Mesenchymal stem cell (in vitro differentiated cells and primary cell): ENCODE measurements at places on chromosomes 12 and 14.

DNA sequence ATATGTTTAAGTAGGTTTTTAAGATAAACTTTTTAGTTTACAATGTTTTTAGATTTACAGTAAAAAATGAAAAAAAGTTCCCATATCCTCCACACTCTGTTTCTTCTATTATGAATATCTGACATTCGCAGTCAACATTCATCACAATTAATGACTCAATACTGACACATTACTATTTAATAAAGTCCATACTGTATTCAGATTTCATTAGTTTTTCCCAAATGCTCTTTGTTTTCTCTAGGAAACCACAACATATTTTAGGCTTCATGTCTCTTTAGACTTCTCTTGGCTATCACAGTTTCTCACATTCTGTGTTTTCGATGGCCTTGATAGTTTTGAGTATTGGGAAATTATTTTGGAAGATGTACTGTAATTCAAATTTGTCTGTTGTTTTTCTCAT lies 399.8 kb downstream of the SLC6A15 start:
- no peak for DNase-seq

DNA sequence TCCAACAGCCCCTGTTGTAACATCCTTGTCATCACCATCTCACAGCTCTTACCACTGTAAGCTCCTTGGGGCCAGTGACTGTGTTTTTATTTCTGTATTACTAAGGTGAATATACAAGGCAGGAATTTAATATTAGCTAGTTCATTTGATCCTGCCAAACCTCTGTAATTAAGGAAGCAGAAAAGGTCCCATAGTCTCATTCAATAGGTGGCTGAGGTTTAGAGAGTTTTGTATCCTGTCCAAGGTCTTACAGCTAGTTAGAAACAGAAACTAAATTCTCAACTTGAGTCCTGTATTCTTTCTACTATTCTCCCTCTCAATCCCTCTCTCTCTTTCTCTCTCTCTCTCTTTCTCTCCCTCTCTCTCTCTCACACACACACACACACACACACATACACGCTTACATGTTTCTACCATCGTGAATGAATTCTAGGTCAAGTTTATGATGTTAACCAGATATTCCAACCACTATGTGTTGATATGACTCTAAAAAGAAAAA lies 543 bp upstream of the GLIPR1 start:
- DNase-seq, result no peak

GRCh38 chr12:108457734-108458361 lies 57.2 kb upstream of the FICD start:
- no peak for DNase-seq

- DNase-seq, result no peak
Observed at GRCh38 chr12:72074956-72075355, 136.3 kb downstream of the TPH2 start.

GRCh38 chr14:33949411-33949893 lies 1.4 kb downstream of the EGLN3 start:
- DNase-seq, result peak; percentile 2

GRCh38 chr14:35336494-35337268 lies 44.5 kb downstream of the PSMA6 start:
- DNase-seq, result peak; percentile 95

DNA sequence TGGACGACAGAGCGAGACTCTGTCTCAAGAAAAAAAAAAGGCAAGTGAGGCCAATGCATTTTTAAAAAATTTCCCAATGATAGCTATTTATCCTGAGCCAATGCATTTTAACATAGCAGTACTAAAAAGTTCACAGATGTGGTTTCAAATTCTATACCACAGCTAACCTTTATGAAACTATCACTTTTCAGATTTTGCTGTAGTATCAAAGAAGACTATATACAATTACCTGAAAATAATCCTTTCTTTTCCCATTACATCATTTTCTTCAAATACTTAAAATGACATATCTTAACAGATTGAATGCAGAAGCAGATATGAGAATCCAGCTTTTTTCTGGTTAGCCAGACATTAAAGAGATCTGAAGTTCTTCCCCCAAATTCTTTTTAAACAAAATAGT lies 13.2 kb downstream of the ATF7 start:
- DNase-seq, result no peak

DNA sequence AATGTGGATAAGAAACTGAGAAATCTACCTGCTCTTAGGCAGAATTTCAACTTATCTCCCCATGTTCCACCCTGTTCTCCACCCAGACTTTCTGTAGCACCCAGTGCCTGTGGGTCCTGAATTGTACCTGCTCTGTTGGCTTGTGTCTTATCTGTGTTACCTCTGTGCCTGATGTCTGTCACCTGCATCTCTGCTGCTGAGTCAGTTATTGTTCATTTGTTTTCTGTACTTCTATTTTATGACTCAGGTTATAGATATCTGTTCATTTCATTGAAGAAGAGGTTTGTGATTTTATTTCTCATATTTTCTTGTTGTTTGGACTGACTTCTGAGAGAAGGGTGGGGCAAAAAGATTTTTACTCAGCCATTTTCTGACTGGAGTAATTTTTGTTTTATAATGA lies 11.7 kb downstream of the SOCS4 start:
- no peak for DNase-seq

GRCh38 chr12:49763006-49763591 lies 21.7 kb downstream of the TMBIM6 start:
- DNase-seq, result peak; percentile 64

- peak; percentile 31 for DNase-seq
Observed at GRCh38 chr14:38211255-38211735, 3.6 kb downstream of the SSTR1 start.

DNA sequence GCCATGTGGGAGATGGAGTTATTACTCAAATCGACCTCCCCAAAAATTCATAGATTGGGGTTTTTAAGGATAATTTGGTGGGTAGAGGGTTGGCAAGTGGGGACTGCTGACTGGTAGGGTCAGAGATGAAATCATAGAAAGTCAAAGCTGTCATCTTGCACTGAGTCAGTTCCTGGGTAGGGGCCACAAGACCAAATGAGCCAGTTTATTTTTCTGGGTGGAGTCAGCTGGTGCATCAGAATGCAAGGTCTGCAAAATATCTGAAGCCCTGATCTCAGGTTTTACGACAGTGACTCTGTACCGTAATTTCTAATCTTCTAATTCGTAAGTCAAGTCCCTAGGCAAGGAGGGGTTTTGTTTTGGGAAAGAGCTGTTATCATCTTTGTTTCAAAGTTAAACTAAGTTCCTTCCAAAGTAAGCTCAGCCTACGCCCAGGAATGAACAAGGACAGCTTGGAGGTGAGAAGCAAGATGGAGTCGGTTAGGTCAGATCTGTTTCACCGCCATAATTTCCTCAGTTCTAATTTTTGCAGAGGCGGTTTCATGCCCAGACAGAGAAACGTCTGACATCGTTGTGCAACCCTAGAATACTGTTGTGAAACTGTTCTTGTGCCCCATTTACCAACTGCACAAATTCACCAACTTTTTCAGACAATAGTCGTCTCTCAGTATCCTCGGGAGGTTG lies 104.5 kb upstream of the SFSWAP start:
- DNase-seq, result no peak

DNA sequence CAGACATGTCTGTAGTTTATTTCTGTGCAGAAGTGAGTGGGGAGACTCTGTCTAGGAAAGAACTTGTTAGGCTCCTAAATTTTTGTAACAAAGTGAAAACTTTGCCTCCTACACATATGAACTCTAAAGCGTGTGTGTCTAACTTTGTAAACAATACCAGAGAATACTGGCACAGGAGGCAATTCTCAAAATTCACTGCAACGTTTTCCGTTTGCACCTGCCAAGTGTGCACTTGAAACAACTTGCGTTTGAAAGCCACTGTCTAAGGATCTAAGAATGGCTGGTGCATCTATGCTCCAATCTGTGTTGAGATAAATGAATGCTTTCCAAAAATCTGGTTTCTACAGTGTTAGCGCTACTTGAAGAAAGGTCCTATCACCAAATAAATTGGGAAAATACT lies 15.3 kb downstream of the GRIP1 start:
- DNase-seq, result no peak

- no peak for DNase-seq
Observed at GRCh38 chr12:904010-904414, 45.5 kb downstream of the RAD52 start.

- no peak for DNase-seq
Observed at GRCh38 chr12:27293463-27293862, 39.2 kb upstream of the BMAL2 start.

DNA sequence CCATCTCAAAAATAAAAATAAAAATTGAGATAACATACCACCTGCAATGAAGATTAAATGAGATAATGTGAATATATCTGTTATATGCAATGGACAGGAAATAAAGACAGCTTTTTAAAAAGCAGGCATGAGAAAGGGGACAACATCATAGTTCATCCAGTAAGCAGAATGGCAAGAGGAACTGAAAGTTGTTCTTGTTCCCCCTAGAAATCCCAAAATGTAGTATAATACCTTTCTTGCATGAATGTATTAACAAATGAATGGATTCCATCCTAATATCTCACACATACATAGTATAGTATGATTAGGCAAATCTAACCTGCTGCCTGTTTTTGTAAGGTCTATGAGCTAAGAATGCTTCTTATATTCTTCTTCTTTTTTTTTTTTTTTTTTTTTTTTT lies 31.4 kb downstream of the FGD6 start:
- no peak for DNase-seq

- DNase-seq, result no peak
Observed at GRCh38 chr12:124763594-124763979, 100.1 kb downstream of the SCARB1 start.

DNA sequence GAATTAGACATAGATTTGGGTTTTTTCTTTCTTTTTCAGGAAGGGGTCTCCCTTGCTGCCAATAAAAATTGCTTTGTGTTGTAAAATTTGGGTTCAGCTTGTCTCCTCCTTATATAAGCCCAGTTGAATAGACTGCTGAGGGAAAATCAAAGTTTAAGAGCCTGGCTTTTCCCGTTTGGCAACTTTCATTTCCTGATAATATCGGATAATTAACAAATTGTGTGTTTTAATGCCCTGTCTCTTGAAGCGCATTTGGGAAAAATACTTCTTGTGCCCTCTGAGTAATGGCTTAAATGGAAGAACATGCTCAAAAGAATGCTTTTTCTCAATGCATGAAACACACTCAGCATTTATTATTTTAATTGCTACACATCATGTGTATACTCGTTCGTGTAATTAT lies 198.0 kb upstream of the DCN start:
- no peak for DNase-seq

DNA sequence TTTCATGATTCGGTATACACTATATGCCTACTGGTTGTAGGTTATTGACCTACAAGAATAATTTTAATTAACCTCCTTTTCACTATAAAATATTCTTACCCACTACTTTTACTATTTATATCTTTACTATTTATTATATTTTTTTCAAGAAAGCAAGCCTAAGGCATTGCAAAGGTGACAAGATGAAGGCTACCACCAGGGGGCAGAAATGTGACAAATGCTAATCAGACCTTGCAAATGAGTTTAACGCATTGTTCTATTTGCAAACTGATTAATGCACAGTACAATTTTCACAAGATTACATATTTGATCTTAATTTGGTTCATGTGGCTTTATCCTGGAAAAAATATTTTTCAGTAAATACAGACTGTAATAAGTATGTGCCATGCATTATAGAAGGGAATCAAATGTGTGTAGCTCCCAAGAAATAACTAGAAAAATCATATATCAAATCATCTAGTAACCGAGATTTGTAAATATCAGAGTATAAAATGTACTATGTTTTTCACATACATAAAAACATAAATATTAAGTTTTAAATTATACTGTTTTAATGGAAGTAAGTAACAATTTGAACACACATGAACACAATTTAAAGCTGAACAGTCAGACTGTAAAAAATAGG lies 107.0 kb downstream of the ADAMTS20 start:
- peak; percentile 64 for DNase-seq

- no peak for DNase-seq
Observed at GRCh38 chr12:32211066-32211899, 104.6 kb downstream of the BICD1 start.

GRCh38 chr12:11446372-11446771 lies 51.0 kb upstream of the PRB2 start:
- no peak for DNase-seq

DNA sequence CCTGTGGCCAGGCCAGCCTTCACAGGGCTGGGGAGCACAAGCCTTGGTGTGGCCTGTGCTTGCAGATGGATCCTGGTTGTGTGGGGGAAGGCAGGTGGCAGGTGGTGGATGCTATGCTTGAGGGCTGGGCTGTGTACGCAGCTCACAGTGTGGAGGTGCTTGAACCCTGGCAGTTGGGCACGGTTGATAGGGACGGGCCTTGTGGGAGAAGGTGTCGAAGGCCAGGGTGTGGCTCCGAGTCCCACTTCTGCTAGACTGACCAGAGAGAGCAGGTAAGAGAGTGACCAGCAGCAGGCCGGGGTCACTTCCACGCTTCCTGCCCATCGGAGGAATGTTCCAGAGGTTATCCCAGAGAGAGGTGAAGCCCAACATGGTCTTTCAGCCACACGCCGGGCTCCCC lies 85.5 kb downstream of the CACNA1C start:
- no peak for DNase-seq

GRCh38 chr12:48572326-48572725 lies 2.5 kb upstream of the LALBA start:
- DNase-seq, result no peak

DNA sequence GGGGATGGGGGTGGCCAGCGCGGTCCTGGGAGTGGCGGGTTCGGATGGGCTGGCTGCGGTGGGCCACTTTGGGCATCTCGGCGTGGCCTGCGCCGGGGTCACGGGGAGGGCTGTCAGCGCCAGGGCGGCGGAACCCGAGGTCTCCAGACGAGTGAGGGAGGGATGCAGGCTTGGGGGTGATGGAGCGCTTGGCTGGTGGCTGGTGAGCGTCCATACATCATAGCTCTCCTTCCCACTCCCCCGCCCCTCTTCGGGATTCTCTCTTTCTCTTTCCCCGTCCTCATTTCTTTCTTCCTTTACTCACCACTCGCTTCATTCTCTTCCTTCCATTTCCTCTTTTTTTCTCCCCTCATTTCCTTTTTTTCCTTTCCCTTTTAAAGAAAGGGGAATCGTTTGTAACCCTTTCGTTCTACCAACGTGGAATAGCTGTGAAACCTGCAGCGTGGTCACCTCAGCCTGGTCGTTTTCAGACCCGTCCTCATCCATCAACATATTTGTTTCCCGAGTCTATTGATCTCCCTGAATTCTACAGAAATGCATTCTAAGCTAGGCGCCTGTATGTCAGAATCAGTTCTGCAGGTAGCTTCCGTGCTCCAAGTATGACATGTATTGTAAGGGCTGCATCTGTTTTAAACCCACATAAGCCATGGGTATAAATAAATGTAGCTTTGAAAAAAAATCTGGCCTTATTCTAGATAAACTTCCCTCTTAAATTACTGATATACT lies 260.3 kb upstream of the E2F7 start:
- no peak for DNase-seq
